NCI-H1417 (cell line): ENCODE measurements at places on chromosomes 1 and 21.

DNA sequence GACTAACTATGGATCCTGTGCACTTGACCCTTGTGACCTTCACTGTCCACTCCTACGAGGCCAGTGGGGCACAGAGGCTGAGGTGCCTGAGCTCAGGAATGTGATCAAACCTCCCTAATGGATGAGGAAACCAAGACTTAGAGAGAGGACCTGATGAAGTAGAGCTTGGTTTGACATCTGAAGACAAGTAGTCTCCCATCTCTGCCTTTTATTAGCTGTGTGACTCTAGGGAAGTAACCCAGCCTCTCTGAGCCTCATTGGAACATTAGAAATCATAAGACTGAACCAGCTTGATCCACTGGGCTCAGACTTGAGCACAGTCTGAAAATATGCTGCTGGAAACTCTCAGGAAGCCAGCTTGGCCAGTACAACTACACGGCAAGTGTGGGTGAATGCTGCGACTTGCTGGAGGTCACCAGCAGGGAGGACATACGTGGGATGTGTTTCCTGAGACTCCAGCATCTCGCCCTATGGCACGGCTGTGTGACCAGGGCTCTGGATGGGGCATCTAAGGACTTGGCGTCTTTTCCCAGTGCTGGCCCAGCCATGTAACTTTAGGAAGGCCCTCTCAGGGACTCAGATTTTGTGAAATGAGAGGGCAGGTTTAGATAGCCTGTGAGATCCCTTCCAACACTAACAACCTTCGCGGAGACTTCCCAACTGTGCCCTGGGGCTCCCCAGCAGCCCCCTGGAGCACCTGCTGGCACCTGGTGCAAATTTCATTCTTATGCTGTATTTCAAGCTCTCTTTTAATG, 10.5 kb downstream of the CDCP2 start:
- DNase-seq, result no peak

GRCh38 chr1:23576338-23577055, 17.2 kb upstream of the ID3 start:
- DNase-seq, result no peak

- no peak for DNase-seq
Observed at GRCh38 chr1:23354245-23354644, 10.2 kb upstream of the HNRNPR start.

DNA sequence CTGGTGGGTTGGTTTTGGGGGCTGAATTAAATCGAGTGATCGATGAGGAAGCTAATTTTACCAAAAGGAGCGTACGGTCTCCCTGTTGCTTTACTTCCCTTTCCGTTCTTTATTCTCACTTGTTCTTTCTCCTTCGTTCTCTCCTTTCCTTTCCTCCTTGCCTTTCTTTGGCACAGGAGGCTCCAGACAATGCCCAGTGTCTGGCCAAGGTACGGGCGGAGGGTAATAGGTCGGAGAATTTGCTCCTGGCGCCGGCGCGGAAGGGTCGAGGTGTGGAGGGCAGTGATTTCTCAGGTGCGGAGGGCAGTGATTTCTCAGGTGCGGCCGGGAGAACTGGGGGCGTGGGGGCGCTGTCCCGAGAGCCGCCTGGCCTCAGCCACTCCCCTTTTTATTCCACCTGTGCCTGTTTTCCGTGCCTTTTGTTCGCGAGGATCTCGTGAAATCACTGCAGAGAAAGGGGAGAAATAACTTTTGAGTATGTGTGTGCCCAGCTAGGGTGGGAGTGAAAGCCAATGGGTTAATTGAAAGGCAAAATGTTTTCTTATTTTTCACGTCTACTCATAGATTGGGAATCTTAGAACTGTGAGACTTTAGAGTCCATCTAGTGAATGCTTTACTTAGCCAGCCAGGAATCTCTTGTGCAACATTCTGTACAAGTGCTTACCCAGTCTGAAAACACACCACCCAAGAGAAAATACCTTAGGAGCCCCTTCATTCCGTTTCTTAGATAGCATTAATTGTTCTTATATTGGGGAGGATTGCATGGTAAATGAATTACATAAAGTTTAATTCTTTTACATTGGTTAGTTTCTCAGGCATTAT, 1.3 kb downstream of the FNBP1L start:
- peak; percentile 88 for DNase-seq

GRCh38 chr21:46115441-46116188, 17.7 kb downstream of the COL6A2 start:
- DNase-seq, result no peak

- peak; percentile 89 for DNase-seq
Observed at GRCh38 chr1:247331172-247331524, 519 bp downstream of the ZNF496 start.

GRCh38 chr1:167784876-167785550, 63.2 kb downstream of the MPZL1 start:
- no peak for DNase-seq

- DNase-seq, result no peak
Observed at GRCh38 chr1:53093451-53093754, 31.4 kb downstream of the PODN start.

GRCh38 chr1:226874579-226875425, 4.4 kb downstream of the PSEN2 start:
- no peak for DNase-seq

GRCh38 chr1:55700359-55701130, 485.4 kb upstream of the USP24 start:
- no peak for DNase-seq

DNA sequence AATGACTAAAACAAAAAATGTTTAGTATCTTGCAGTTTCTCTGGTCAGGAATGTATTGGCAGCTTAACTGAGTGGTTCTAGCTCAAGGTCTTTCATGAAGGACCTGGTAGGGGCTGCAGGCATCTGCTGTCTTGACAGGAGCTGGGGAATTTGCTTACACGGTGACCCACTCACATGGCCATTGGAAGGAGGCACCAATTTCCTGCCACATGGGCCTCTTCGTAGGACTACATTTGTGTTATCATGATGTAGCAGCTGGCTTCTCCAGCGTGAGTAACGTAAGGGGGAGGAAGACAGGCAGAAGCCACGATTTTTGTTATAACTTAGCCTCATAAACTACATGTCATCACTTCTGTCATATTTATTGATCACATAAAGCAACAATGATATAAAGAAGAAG, 376.3 kb downstream of the AMY1C start:
- no peak for DNase-seq

GRCh38 chr1:175717610-175718540, 25.5 kb downstream of the TNR start:
- DNase-seq, result peak; percentile 51

DNA sequence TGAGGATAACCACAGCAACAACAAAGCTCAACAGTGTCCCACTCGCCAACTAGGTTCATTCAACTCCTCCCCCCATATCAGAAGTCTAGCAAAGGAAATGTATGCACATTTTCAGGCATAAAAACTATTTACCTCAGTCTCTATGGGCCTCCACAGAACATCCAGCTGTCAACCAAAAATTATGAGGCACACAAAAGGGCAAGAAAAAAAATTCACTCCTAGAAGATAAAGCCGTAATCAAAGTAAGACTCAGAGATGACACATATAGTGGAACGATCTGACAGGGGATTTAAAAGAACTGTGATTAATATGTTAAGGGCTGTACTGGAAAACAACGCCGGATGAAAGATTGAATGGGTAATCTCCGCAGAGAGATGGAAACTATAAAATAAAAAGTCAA, 158.7 kb downstream of the NTPCR start:
- no peak for DNase-seq

- no peak for DNase-seq
Observed at GRCh38 chr1:197210426-197210825, 57.6 kb upstream of the CRB1 start.

GRCh38 chr1:171213559-171214454, 28.7 kb downstream of the FMO2 start:
- DNase-seq, result no peak

DNA sequence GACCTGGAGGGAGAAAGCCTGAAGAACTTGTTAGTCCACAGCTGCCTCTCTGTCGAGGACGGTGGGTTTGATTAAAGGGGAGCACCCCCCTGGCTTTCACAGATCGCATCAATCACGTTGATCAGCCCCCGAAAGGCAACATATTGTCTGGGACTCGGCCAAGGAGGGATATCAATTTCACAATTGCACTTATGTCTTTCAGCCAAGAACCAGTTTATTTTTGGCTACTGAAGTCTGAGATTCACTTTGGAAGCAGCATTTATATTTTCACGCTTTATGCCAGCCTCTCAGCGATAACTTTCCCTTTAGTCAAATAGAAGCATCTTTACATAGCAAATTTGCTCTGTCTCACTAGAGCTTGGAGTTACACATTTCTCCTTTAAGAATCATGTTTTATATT, 253.2 kb upstream of the RRP15 start:
- no peak for DNase-seq

DNA sequence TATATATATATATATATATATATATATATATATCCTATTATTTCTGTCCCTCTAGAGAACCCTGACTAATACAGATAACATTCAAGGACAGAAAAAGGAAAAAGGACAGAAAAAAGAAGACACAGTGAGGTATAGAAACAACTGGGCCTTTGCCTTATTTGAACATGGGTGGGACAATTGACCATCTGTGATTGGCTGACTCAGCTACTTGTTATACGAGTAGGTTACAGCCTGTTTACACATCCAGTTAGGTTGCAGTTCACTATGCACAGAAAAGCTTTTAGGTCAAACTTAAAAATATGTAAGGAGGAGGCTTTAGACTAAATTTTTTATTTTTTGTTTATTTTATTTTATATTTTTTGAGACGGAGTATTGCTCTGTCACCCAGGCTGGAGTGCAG, 39.8 kb upstream of the RGS8 start:
- no peak for DNase-seq

DNA sequence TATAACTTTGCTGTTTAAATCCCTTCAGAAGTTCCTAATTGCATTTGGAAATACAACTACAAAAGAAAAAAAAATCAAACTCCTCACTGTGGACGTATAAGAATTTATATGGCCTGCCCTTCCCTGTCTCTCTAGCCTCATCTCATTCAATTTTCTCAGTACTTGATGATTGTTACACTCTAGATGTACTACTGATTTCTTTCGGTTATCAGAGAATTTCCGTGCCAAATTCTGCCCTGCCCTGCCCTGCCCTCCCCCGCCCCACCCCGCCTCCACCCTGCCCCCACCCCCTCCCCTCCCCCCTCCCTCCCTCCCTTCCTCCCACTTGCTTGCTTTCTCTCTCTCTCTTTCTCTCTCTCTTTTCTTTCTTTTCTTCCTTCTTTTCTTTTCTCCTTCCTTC, 71.7 kb upstream of the MPC2 start:
- DNase-seq, result no peak

- DNase-seq, result no peak
Observed at GRCh38 chr1:2972011-2972878, 49.0 kb upstream of the ACTRT2 start.

DNA sequence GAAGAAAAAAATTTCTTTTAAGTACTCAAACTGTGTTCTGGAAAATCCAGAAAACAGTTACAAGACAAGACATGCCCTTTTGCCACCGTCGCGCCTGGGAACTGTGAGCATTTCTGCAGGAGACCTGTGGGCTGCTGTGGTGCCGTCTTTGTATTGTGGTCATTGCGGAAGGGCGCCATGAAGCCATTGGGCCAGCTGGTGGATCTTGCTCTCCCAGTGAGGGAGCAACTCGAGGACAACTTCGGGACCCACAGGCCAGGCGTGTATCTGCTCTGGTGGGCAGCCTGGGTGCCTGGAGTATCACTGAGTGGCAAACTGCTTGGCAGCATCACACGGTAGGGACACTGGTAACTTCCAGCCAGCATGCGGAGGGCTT, 3.8 kb upstream of the THEMIS2 start:
- no peak for DNase-seq

GRCh38 chr1:158327481-158327880, 3.9 kb downstream of the CD1B start:
- DNase-seq, result no peak

DNA sequence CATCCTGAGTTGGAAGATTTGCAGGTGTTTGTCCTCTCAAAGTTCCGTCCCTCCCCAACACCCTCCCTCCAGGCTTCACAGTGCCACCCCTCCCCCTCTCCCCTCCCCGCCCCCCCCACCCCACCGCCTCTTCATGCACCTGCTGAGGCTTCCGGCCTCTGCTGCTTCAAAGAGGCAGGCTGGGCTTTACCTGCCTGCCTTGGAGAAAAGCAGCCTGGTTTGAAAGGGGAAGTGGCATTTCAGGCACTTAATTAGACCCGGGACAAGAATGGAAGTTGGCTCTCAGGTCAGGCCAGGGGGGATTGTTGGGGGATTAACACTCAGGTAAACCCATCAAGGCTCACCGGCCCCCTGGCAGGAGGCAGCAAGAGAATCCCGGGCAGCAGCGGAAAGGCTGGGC, 21.1 kb downstream of the PAX7 start:
- DNase-seq, result no peak

GRCh38 chr1:245859493-245860114, 647.5 kb downstream of the SMYD3 start:
- no peak for DNase-seq

DNA sequence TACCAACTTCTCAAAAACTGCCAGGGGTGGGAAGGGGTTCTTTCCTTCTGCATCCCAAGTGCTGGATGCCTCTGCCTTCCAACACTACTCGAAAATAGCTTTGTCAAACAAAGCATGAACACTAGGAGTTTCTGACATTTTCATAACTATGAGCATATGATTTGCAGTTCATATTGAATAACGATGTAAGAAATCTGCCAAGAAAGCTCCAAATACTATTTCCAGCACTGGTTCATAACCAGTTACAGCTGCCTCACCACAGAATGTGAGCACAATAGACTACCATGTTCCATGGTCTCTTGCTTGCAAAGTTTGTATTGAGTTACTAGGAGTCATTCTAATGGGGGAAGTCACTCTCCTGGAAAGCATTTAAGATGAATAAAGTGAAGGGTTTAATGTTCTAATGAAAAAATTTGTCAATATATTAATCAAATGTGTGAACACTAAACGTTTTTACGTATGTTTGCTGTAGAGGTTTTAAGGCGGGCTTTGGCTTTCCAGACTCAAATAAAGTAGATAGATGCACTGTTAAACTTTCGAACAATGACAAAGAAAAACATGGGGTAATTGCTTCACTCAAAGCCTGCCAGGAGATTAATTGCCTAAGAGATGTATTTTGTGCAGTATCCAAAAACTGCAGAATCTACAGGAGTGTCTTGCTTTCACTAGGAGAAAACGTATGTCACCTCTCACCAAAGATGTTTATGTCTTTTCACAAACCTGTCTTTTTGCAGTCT, 78.6 kb upstream of the UBE2U start:
- no peak for DNase-seq

- DNase-seq, result no peak
Observed at GRCh38 chr1:27000090-27000816, 6.8 kb downstream of the TRNP1 start.

GRCh38 chr1:36453051-36453450, 2.8 kb upstream of the OSCP1 start:
- no peak for DNase-seq

- DNase-seq, result no peak
Observed at GRCh38 chr1:8343464-8344001, 25.6 kb downstream of the SLC45A1 start.

DNA sequence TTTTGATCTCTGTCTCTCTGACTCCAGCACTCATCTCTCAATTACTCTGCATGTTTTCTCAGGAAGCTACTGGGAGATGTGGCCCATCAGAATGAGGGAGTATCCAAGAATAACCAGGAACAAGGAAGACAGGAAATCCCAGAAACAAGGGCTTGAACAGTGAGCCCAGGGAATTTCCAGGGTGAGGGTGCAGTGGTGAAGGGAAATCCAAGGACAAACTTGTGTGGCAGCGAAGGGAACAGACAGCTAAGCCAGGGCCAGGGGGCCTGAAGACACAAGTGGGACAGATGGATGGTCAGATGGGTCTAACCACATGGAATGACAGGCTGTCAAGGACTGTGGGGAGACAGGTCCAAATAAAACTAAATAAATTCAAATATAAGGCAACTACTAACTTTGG, 121.8 kb upstream of the ERRFI1 start:
- no peak for DNase-seq
